Kidney (tissue), 22 donors: ENCODE measurements at places on chromosomes 4 and X. TPM values are rescaled to one million over a fixed set of nuclear protein-coding genes. Genes with fewer than 3 reads are reported as not detected.

DNA sequence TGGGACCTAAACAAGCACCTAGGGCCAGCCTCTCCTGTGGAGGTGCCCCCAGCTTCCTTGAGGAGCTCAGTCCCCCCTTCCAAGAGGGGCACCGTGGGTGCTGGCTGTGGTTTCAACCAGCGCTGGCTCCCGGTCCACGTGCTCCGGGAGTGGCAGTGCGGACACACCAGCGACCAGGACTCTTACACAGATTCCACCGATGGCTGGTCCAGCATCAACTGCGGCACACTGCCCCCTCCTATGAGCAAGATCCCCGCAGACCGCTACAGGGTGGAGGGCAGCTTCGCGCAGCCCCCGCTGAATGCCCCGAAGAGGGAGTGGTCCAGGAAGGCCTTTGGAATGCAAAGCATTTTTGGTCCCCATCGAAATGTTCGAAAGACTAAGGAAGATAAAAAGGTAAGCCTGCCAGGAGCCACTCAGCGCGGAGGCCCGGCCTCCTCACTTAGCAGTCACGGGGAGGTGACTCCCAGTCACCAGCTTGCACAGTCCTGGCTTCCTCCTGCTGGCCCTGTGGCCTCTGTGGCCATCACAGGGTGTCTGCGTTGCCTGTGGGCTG, 24.9 kb downstream of the RGS12 start:
- H3K36me3 ChIP-seq, result peaks cover 8% of the 10 kb centered on the region
- no peak overlapping the region for H3K27ac ChIP-seq

DNA sequence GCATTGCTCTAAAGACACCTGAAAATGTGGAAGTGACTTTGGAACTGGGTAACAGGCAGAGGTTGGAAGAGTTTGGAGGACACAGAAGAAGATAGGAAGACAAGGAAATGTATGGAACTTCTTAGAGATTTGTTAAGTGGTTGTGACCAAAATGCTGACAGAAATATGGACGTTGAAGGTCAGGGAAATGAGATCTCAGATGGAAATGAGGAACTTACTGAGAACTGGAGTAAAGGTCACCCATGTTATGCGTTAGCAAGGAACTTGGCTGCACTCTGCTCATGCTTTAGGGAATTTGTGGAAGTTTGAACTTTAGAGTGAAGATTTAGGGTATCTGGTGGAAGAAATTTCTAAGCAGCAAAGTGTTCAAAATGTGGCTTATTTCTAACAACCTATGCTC, 99.4 kb downstream of the FAM13A start:
- no peak overlapping the region for H3K27ac ChIP-seq
- no peak for DNase-seq
- H3K4me3 ChIP-seq, result no peak overlapping the region
- H3K27me3 ChIP-seq, result no peaks in the 10 kb centered on the region
- no peaks in the 10 kb centered on the region for H3K36me3 ChIP-seq

DNA sequence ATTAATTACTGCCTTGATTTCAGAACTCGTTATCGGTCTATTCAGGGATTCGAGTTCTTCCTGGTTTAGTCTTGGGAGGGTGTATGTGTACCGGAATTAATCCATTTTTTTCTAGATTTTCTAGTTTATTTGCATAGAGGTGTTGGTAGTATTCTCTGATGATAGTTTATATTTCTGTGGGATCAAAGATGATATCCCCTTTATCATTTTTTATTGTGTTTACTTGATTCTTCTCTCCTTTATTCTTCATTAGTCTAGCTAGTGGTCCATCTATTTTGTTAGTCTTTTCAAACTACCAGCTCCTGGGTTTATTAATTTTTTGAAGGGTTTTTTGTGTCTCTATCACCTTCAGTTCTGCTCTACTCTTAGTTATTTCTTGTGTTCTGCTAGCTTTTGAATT, 32.1 kb downstream of the CDX4 start:
- no peak for DNase-seq
- no peak overlapping the region for H3K27ac ChIP-seq
- H3K4me1 ChIP-seq, result no peaks in the 10 kb centered on the region
- no peaks in the 10 kb centered on the region for H3K36me3 ChIP-seq

- DNase-seq, result no peak
- H3K4me3 ChIP-seq, result no peak overlapping the region
- H3K4me1 ChIP-seq, result peaks cover 9% of the 10 kb centered on the region
- H3K27me3 ChIP-seq, result peaks cover under 1% of the 10 kb centered on the region
- no peaks in the 10 kb centered on the region for H3K36me3 ChIP-seq
- H3K27ac ChIP-seq, result peak overlapping the region; percentile 77
These were observed 745 bp upstream of the IQSEC2 start for GRCh38 chrX:53281963-53282695.

- no peaks in the 10 kb centered on the region for H3K27me3 ChIP-seq
- H3K27ac ChIP-seq, result no peak overlapping the region
- H3K36me3 ChIP-seq, result peaks cover 2% of the 10 kb centered on the region
- H3K4me1 ChIP-seq, result no peaks in the 10 kb centered on the region
These were observed 55.8 kb upstream of the F8A3 start for GRCh38 chrX:155514225-155514624.

- peaks cover 6% of the 10 kb centered on the region for H3K4me1 ChIP-seq
- DNase-seq, result peak; percentile 36
- H3K27me3 ChIP-seq, result peaks cover 62% of the 10 kb centered on the region
- no peaks in the 10 kb centered on the region for H3K36me3 ChIP-seq
- H3K4me3 ChIP-seq, result no peak overlapping the region
- no peak overlapping the region for H3K27ac ChIP-seq
These were observed 6.4 kb upstream of the GSX2 start for GRCh38 chr4:54093324-54094240.

- no peak overlapping the region for H3K27ac ChIP-seq
- H3K4me1 ChIP-seq, result no peaks in the 10 kb centered on the region
- DNase-seq, result no peak
- no peak overlapping the region for H3K4me3 ChIP-seq
- no peaks in the 10 kb centered on the region for H3K27me3 ChIP-seq
These were observed 504.8 kb downstream of the INPP4B start for GRCh38 chr4:142341268-142341667.

Gene MAMLD1
- total RNA-seq, result 6.5 TPM

Gene ARAP2
- 33.5 TPM for total RNA-seq

Gene HDAC8
- total RNA-seq, result 32.9 TPM

Gene MXD4
- 84.8 TPM for total RNA-seq

Gene TMSB15C
- total RNA-seq, result 1.5 TPM

Gene CLGN
- total RNA-seq, result 0.44 TPM
